Cortex of kidney (tissue), 1 donor: ENCODE measurements at places on chromosomes 5 and 9.

- DNase-seq = no peak
These were observed 16.9 kb downstream of the PCSK5 start for GRCh38 chr9:75907329-75907728.

DNA sequence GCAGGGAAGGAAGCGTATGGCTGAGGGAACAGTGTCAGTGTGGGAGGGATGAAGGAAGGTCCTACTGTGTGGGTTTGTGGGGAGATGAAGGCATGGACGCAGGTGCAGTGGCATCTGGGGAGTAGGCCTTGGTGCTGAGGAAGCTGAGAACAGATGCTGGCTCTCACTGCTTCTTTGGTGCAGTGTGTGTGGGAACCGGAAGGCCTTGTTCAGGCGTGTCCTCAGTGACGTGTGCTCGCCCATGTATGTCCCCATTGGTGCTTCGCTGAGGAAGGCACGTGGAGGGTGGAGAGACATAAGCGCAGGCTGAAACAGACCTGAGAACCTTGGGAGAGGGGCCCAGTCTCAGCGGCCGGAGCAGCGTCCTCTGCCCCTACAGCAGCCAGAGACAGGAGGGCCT is 18.7 kb downstream of the ADAMTS13 start:
- DNase-seq = no peak

GRCh38 chr5:111755942-111756381 is 1.0 kb downstream of the NREP start:
- no peak for DNase-seq

- no peak for DNase-seq
These were observed 12.6 kb downstream of the LRSAM1 start for GRCh38 chr9:127463911-127464310.

DNA sequence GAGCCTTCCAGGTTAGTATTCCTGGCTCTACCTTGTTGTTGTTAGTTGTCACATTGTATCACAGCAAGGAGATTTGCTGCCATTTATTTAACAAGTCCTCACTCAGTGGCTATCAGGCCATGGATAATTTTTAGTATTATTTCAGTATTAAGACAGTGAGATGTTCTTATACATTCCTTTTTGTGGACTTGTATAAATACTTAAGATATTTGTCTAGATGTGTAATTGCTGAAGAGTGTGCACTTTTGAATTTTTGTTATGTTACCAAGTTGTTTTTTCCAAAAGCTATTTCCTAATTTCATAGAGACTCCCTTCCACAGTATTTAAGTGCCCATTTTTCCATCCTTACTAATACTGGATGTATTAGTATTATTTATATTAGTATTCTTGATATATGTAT is 22.0 kb downstream of the SLC36A1 start:
- no peak for DNase-seq

GRCh38 chr9:3151672-3152576 is 308.0 kb upstream of the PUM3 start:
- DNase-seq = no peak

DNA sequence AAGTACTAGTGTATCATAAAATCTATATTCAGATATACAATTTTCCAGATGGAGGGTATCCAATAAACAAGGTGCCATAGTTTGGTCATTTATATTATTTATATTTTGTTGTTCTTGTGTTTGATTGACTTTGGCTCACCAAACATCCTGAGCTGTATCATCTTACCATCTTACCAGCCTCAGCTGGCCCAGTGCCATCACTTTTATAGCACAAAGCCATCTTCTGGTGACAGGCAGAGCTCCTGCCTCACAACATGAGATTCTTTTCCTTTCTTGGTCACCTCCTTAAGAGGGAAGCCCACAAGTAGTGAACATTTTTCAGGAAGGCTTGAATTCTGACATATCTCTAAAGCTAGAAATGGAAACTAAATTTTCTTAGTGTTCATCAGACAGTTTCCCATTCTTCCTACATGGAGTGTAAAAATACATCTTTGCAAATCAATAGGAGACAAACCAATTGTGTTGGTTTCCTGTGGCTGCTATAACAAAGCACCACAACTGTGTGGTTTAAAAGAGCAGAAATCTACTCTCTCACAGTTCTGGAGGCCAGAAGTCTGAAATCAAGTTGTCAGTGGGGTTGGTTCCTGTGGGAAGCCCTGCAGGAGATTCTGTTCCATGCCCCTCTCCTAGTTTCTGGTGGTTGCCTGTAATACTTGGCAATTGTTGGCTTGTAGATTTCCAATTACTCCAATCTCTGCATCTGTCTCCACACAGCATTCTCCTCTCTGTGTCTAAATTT is 341.8 kb downstream of the MAN2A1 start:
- no peak for DNase-seq

GRCh38 chr5:142969624-142970439 is 199.7 kb downstream of the ARHGAP26 start:
- no peak for DNase-seq

DNA sequence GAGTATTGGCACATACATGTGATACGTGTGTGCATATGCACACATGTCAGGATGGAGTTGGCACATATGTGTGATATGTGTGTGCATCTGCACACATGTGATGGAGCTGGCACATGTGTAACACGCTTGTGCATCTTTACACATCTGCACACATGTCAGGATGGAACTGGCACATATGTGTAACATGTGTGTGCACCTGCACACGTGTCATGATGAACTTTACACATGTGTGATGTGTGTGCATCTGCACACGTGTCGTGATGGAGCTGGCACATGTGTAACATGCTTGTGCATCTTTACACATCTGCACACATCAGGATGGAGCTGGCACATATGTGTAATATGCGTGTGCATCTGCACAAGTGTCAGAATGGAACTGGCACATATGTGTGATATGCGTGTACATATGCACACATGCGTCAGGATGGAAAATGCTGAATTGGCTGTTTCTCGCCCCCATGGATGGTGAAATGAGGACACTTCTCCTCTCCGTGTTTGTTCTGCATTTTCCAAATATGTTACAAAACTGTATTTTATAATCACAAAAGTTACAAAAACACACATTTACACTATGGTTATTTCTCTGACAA is 16.3 kb upstream of the SLC6A19 start:
- no peak for DNase-seq

DNA sequence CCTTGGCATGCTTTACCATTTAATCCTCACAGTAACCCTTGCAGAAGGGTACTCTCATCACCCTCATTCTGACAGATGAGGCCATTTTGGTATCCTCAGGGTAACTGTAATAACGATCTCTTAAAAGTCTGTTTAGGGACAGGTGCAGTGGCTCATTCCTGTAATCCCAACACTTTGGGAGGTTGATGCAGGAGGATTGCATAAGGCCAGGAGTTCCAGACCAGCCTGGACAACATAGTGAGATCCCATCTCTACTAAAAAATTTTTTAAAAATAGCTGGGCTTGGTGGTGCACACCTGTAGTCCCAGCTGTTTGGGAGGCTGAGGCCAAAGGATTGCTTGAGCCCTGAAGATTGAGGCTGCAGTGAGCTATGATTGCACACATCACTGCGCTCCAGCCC is 31.8 kb downstream of the CSF1R start:
- no peak for DNase-seq

GRCh38 chr5:126846344-126846743 is 69.4 kb downstream of the LMNB1 start:
- DNase-seq = no peak
